Endodermal cell (in vitro differentiated cells): ENCODE measurements at places on chromosomes 1 and 21. TPM values are rescaled to one million over a fixed set of nuclear protein-coding genes. Genes with fewer than 3 reads are reported as not detected.
A peak's percentile ranks its signal among the peaks of the same experiment; 100 is the strongest.

OR2T2 gene
- total RNA-seq = not detected in 2 replicates

GRCh38 chr1:3611170-3612019, at the start of gene MEGF6:
MEGF6 (minus strand) TSS chr1:3611508; CDS start chr1:3611268, 240 bp downstream.
- DNase-seq = peak; percentile 100

GRCh38 chr1:248597589-248597988, at the start of gene OR2T10:
OR2T10 (minus strand) TSS chr1:248597700; CDS start chr1:248593768, 3,932 bp downstream.
- no peak for DNase-seq

USP33 gene
- 60.4 to 67.6 TPM (median 64.7 TPM) in 3 replicates for total RNA-seq

- DNase-seq = no peak
Observed at GRCh38 chr1:236133339-236133738, 9.0 kb upstream of the GPR137B start.

DNA sequence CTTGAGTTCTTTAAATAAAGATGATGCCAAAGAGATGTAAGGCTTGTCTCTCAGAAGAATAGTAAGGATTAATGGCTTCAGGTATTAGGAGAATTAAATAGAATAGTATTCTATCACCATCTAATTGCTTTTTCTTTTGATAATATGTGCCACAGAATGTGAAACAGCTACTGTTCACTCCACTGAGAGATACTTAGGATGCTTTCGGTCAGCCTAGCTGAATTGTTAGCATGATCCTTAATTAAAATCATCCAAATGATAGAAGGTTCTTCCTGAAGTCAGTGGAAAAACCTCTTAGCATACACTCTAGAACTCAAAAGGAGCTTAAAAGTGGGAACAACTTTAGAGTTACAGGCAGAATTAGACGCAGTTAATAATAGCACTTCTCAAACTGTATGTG, 97.0 kb downstream of the RASAL2 start:
- no peak for DNase-seq

DNA sequence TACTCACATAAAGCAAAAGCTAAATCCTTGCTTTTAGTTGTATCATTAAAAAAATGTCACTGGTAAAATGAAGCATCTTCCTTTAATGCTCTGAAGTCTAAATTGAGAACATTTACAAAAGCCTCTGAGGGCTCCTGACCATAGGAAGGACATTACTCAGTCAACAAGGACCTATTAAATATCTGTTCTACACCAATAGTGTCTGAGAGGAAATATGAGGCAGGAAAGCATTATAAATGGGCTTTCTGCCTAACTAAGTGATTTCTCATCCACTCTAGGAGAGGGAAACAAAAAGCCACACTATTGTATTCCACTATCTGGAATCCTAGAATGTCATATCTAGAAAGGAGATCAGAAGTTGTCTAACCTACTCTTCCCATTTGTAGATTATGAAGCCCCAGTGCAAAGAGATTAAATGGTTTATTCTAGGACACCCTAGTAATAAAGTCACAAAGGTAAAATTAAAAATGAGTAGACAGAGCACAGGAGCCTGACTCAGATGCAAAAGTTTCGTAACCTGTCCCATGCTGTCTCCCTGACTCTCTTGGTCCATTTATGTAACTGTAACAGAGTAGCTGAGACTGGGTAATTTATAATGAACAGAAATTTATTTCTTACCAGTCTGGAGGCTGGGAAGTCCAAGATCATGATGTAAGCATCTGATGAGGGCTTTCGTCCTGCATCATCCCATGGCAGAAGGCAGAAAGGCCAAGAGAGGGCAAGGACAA, 17.6 kb downstream of the RGS1 start:
- no peak for DNase-seq

DNA sequence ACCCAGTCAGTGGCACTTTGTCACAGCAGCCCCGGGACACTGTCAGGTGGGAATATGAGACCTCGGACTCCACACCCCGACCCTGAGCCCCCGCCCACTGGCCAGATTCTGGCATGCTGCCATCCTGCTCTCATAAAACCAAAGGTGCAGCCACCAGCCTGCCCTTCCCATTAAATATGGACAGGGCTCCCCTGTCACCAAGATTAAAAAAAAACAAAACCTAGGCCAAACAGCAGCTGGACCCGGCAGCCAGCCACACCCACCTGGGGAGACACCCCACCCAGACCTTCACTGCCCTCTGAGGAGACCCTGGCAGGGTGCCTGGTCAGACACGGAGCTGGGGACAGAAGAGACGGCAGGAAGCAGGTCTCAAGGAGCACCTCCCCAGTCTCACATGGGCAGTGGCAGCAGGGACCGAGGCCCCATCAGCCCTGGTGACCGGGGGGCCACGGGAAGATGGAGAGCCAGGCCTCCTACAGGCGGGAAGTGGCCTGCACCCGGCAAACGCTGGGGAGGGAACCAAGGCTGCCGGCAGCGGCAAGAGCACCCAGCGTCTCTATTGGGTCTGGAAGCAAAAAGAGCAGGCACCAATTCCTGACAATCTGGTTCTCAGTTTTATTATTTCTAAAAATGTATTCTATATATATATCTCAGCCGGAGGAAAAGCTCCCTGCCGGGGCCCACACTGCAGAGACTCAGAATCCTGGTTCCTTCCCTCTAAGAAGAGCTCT, 61.9 kb downstream of the ACOT7 start:
- DNase-seq = no peak

DNA sequence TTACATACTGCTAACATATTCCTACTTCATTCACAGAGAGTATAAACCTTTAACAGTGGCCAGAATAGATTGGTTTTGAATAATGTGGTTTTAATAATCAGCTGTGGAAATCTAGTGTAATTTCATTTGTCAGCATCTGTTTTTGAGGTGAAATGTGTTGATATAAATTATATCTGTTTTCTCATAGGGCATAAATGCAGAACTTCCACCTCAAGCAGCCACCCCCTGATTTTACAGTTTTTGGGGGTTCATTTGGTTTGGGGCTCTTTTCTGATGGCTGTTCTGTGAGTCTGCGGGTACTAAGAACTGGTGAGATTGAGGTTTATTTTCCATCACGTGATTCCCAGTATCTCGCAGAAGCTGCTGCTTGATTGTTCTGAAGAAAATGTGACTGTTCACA, 23.2 kb downstream of the EDARADD start:
- peak; percentile 9 for DNase-seq

GRCh38 chr1:150564051-150564991, 15.1 kb downstream of the MCL1 start:
- peak; percentile 54 for DNase-seq

DNA sequence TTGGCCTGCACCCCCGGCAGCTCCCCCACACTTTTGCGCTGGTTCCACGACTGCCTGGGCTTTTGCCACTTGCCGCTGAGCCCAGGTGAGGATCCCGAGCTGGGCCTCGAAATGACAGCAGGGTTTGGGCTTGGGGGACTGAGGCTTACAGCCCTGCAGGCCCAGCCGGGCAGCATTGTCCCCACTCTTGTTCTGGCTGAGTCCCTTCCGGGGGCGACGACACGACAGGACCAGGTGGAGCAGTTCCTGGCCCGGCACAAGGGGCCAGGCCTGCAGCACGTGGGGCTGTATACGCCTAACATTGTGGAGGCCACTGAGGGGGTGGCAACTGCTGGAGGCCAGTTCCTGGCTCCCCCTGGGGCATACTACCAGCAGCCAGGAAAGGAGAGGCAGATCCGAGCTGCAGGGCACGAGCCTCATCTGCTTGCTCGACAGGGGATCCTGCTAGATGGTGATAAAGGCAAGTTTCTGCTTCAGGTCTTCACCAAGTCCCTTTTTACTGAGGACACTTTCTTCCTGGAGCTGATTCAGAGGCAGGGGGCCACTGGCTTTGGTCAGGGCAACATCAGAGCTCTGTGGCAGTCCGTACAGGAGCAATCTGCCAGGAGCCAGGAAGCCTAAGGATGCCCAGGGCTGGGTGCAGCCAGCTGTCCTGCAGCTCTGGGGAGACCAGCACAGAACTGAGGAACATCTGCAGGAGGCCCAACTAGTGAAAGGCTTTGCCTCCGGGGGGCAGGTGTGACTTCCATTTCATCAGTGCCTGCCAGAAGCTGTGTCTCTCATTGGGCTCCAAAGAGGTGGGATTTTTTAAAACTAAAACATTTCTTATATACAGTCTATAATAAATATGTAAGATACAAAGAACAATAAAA, 1.2 kb downstream of the HPDL start:
- DNase-seq = peak; percentile 74

DNA sequence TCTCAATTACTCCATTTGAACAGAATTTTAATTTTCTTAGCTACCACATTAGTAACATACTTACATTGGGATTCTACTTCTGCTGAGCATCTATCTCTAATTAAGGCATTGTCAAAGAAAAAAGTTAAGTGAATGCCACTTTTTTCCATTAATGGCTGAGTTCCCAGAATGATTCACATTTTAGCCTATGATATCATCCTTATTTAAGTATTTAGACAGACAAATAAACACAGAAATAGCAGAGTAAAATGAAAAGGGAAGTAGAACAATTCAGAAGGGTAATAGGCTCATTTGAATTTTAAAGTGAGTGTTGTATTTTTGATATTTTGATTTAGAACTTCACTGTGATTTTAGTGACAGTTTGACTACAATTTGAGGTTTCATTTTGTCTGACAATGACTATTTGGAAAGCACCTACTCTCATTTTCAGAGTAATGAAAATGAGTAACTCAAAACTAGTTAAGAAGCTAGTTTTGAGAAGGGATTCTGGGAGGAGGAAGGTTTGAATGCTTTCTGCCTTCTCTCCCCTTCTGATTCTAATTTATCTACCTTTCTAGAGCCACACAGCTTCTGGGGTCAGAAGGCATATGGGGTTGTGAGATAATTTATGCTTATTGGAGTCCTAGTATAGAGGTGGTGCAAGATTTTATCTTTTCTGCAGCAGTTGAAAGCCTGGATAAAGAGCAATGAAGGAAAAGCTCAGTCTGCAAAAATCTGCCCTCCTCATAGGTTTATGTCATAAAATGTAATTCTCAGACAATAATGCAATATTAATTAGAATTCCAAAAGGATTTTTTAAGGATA, 15.5 kb downstream of the LYPLAL1 start:
- DNase-seq = no peak

DNA sequence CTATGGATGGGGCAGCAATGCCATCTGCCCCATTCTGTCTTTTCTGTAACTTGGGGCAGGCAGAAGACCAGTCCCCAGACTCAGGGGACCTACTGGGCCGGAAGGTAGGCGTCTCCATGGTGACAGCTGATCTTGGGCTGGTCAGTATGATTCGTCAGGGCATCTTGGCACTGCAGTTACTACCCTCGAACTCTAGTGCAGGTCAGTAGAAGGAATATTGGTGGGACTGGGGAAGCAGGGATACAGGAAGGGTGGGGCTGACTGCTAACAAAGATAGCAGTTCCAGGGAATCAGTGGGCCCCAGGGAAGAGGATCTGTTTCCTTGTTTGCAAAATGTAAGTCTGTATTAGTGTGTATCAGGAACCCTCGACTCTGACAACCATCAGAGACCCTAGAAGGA, 26.2 kb downstream of the SZT2 start:
- DNase-seq = no peak

NPHS2 gene
- not detected in 2 replicates for total RNA-seq

GRCh38 chr1:220905650-220906560, 26.7 kb downstream of the HLX start:
- no peak for DNase-seq

ADAM30 gene
- not detected in 3 replicates for total RNA-seq

DNA sequence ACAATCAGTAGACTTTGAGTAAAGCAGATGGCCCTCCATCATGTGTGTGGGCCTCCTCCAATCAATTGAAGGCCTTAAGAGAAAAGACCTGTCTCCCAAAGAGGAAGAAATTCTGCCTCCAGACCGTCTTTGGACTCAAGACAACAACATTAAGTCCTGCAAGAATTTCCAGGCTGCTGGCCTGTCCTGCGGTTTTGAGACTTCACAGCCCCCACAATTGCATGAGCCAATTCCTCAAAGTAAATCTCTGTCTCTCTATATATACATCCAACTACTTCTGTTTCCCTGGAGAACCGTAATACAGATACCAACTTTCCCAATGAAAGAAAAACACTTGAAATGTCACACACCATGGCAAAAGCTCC, 16.4 kb downstream of the REG4 start:
- no peak for DNase-seq

DNA sequence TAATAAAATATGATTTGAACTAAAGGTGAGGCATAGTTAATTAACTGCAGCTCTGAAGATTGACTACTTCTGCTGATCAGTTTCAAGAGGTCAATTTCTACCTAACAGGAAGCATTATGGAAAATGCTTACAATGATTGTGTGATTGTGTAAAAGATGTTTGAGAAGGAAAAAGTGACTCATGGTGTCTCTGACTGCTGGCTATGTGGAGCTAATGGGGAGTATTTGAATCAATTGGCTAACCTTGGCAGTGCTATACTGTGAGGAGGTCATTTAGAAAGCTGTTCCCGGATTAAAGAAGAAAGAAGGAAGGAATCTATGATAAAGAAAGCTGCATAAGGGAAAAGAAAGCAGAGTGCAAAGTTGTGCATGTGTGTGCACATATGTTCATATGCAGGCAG, 376.5 kb downstream of the ADGRL2 start:
- DNase-seq = no peak

DNA sequence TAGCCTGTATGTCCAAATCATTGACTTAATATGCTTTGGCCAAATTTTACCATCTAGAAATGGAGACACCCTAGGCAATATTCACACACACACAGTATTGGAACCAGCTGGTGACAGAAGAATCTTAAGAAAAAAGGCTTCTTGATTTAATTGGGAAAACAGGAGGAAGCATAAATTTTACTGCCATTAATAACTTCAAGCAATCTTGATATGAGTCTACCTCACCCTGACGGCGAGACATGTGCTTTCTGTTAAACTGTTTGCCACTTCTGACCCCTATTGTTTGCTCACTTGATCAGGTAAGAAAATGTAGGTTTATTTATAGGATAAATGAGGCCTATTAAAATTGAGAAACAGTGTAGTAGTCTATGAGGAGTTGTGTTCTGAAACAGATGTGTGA, 73.2 kb downstream of the KIFAP3 start:
- DNase-seq = no peak

DNA sequence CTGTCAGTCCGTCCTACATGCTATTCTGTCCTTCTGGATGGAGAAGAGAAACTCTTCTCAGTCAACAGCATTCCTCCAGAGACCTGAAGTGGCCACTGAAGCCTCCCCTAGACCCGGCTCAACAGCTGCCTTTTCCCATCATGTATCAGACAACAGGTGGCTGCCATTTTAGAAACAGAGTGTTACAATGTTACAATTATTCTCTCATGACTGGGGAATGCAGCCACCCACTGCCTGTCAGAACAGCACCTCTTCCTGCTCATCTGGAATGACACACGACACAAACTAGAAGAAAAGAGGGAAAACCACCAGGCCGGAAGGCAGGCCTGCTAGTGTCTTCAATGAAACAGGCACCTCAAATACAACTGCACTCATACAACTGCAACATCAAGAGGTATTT, 105.3 kb downstream of the PGBD5 start:
- no peak for DNase-seq

DNA sequence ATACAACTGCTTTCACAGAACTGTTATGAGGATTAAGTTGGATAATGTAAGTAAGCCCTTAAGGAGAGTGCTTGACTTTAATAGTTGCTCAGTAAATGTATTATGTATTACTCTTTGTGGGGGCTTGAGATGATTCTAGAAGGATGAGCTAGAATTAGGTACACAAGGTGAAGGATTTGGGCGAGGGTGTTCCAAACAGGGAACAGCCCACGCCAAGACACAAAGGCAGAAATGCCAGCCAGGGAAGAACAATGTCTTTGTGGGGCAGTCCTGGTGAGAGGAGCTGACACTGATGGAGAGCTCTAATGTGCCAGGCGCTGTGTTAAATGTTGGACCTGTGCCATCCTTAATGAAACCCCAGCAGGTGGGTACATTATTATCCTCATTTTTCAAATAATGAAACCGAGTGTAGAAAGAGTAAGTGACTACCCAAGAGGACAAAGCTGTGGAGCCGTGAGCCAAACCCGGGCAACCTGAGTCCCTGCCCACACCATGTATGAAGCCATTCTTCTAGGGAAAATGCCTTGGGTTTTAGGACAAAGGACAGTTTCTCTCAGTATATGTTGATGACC, 362.4 kb downstream of the HHAT start:
- no peak for DNase-seq
